MG63 (cell line): ENCODE measurements at places on chromosomes 1 and 21. TPM values are rescaled to one million over a fixed set of nuclear protein-coding genes. Genes with fewer than 3 reads are reported as not detected.

- DNase-seq: no peak
These were observed 128.8 kb downstream of the MACF1 start for GRCh38 chr1:39333296-39333695.

- DNase-seq: peak; percentile 32
These were observed 150.8 kb downstream of the MAST2 start for GRCh38 chr1:45953934-45954847.

DNA sequence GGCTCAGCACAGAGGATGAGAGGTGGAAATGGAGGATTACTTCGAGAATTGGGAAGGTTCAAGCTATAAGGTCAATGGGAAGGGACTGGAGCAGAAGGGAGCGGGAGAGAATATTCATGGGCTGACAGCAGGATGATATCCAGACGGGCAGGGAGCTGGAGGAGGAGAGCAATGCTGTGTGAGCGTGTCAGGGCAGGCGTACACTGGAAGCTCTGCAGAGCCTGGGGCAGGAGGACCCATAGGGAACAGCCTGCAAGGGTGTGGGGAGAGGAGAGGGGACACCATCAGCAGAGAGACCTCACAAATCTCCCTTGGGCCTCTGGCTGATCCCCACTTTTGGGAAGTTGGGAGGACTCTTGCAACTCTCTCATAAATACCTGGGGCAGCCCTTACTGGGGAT is 13.7 kb downstream of the CSF1 start:
- no peak for DNase-seq

DNA sequence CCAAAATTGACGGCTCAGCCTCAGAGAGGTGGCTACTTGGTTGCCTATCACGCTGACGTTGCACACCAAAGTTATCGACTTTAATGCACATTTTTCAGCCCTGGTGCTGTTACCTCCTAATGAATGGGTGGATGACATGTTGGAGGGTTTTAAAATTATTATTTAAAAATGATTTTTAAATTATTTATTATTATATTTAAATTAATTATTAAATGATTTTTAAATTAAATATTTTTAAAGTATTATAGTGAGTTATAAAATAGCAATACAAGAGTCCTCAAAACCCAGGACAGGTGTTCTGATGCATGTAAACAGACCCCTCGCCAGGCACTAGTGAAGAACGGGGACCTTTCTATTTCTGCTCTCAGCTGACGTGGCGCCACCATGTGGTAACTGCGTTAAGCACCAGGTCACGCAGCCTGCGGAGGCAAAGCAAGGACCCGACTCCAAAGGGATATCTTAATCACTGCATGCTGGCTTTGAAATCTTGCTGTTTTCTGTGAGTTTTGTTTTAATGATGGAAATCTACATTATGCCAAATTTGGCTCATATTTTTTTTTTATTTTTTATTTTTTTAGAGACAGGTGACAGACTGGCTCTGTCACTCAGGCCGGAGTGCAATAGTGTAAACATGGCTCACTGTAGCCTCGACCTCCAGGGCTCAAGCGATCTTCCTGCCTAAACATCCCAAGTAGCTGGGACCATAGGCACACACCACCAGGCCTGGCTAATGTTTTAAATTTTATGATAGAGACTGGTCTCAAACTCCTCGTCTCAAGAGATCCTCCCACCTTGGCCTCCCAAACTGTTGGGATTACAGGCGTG is 22.6 kb downstream of the CASP9 start:
- peak; percentile 36 for DNase-seq

The PGBD5 gene
- total RNA-seq: 0.05 TPM in 1 of 2 replicates, not detected in the other

The GUCA2A gene
- total RNA-seq: not detected in 2 replicates

- DNase-seq: peak; percentile 76
These were observed 78.2 kb upstream of the CAPZB start for GRCh38 chr1:19563324-19564097.

DNA sequence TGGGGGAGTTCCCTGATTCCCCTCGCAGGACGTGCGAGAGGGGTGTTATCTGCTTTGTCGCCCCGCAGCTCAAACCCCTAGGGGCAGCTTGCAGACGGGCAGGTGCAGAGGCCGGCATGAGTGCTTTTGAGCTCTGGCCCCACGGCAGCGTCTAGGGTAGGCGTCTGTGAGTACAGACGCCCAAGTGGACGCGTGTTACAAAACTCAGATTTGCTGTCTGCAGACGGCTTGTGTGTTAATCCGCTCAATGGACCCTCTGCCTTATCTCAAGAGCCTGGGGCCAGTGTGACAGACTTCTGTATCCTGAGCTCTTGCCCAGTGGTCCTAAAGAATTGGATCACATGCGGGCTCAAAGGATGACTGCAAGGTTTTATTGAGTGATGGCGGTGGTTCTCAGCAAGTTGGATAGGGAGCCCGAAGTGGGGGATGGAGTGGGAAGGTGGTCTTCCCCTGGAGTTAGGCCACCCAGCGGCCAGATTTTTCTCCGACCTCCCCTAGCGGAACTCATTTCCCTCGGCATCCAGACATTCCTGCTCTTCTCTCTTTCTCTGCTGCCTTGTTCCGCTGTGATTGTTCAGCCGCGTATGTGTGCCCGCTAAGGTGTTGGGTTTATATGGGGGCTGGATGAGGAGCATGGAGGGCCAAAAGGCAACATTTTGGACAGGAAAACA is 9.4 kb downstream of the CFHR4 start:
- peak; percentile 3 for DNase-seq

- no peak for DNase-seq
These were observed 117.9 kb upstream of the NRIP1 start for GRCh38 chr21:15182731-15183130.

DNA sequence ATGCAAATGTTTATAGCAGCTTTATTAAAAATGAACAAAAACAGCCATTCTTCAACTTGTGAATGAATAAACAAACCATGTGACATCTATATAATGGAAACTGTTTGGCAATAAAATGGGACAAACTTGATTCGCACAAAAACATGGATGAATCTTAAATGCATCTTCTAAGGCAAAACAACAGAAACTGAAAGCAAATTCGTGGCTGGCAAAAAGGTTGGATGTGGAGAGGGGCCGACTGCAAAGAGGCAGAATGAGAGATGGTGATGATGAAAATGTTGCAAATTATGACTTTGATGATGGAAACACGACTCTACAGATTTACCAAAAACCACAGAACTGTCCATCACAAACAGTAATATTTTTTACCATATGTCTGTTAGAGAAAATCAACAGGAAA is 327.0 kb upstream of the NR5A2 start:
- DNase-seq: peak; percentile 4

- DNase-seq: no peak
These were observed 13.1 kb upstream of the USP1 start for GRCh38 chr1:62423580-62424242.

- no peak for DNase-seq
These were observed 42.5 kb downstream of the NME7 start for GRCh38 chr1:169325117-169325516.

The GPR37L1 gene
- total RNA-seq: not detected in 2 replicates

The OLIG2 gene
- not detected in 2 replicates for total RNA-seq

The FAM3B gene
- total RNA-seq: not detected in 2 replicates

The GPR3 gene
- not detected in 2 replicates for total RNA-seq

DNA sequence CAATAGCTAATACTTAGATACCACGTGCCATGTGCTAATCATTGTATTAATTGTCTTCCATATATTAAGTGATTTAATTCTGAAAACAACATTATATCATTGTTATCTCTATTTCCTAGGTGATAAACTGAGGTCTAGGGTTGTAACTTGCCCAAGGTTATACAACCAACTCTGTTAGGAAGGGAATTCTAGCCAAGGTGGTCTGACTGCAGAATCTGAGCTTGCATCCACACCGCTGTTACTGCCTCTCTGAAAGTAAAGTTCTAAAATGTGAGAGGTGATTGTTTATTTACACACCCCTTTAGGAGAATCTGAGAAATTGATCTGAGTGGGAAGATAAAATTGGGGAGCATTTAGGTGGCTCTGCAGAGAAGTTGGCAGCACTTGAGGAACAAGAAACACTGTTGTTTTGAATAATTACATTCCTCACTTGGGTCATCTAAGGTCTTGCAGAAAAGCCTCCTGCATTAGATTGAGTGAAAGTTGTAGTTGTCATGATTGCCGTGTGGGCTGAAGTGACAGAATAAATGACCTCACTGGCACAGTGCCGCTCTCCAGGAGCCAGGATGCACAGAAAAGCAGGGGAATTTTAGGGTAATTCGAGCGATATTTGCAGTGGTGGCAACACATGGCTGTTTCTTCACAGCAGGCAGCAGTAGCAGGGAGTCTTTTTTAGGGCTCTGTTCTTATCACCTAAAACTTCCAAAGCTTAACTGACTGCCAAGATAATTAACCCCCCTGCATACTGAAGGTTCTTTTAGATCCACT is 121.7 kb downstream of the ADGRL4 start:
- DNase-seq: peak; percentile 2

DNA sequence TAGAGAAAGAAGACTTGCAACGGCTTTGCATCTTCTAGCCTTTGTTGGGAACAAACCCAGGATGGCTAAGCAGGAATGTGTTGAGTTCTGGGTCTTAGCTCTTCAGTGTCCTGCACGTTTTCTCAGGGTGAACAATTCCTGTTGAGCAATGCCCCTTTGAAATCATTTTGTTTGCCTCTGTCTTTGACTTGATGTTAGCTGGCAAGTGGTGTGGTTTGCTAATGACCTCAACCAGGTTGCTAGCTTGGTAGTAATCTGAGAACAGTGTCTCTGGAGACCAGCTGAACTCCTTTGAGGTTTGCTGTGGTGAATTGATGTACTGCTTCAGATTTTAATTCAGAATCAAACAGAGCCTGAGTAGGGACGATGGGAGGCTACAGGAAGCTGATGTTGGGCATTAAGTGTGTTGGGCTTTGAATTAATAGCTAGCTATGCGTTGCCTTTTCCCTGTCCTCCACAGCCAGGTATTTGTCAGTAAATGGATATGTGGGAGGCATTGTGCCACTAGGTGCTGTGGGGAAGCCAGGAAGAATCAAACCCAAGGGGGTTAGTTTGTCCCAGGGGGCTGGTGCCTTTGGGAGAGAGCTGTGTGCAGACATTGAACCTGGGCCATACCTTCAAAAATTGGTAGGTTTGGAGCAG is 23.3 kb upstream of the SRSF10 start:
- no peak for DNase-seq

The ZFP69 gene
- total RNA-seq: 2.6 and 2.8 TPM in 2 replicates

The CFAP107 gene
- total RNA-seq: not detected in 2 replicates

DNA sequence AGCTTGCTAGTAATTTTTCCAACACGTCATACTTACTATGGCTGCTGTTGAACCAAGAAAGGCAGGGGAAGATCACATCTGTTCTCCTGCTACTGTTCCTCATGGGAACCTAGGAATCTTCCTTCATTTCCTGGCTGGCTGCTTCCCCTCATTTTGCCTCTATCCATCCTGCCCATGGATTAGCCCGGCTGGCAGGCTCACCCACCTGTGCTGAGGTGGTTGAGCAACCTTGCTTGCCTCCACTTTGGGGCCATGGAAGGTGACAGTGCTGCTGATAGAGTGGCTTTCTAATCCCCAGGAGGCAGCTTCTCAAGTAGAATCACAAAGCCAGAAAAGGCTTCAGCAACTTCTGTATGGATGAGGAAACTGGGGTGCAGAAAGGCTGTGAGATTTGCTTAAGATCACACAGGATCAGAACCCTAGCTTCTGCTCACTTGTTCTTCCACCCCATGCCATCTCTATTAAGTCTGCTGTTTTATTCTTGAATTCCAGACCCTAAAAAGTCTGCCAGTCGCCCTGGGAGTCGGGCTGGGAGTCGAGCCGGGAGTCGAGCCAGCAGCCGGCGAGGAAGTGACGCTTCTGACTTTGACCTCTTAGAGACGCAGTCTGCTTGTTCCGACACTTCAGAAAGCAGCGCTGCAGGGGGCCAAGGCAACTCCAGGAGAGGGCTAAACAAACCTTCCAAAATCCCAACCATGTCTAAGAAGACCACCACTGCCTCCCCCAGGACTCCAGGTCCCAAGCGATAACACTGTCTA is 6.2 kb upstream of the BMP8A start:
- no peak for DNase-seq

GRCh38 chr1:169484683-169485430 is 887 bp downstream of the SLC19A2 start:
- DNase-seq: peak; percentile 62

DNA sequence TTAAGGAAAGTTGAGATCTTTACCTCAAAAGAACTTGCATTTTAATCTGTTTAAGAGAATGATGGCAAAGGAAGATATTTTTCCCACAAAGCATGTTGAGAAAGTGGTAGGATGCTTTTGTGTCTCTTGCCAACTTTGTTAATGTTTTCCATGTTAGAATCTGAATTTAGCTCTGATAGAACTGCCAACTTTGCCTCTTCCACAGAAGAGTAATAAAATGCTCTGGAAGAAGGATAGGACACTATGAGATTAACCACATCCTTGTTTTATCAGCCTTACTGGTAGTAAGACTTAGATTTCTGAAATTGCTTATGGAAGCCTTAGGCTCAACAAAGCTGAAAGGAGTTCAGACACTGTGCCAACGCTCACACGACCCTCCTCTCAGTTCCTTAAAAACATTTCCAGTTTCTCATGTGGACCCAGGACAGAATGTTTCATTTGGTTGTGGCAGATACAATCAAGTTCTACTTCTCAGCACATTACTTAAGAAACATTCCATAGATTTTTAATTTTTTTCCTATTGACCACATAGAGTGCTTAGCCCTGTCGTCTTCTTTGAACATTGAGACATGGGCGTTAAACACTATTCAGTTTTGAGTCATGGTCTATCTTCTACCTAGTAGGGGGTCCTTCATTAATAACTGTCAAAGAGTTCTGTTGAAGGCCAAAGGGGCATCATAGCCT is 59.0 kb downstream of the MTR start:
- peak; percentile 2 for DNase-seq

DNA sequence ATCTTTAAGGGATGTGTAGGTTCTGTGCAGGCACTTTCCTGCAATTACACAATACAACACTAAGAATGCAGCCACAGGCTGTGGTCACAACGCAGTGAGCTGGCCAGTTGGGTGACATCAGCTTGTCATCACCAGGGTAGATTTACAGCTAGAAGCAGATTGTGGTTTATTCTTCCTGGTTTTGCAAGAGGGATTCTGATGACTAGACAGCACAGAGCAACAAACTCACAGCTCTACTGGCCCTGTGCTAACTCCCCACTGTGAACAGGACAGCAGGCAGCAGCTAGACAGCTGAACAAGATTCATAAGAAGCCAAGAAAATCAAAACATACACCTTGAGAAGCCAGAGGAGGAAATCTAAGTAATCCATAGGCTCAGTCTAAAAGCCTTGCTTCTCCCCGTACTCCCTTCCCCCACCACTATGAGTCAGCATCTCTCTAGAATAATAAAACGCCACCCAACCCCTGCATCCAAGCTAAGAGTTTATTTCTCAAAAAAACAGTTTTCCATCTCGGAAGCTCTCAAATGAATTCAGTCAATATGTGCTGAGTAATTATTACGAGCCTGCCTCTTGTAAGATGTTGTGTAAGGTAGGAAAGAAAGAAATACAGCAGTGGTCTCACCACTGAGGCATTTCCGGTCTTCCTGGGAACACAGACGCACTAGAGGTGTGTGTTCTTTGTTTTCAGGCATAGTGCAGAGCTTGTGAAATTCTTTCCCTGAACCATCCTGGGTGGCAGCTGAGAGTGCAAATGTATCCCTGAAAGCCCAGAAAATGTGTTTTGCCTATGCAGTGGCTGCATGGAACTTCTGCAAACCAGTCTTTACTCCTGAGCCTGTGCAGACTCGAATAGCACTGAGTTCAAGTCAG is 162.8 kb downstream of the NTPCR start:
- DNase-seq: peak; percentile 97
